H54 (cell line): ENCODE measurements at places on chromosomes 6 and 20.

GRCh38 chr20:5211803-5212714 is 85.3 kb downstream of the CDS2 start:
- DNase-seq, result no peak

GRCh38 chr6:139369068-139369467 is 5.4 kb downstream of the CITED2 start:
- no peak for DNase-seq

- no peak for DNase-seq
Measured at GRCh38 chr6:153729189-153729588, 309.9 kb upstream of the OPRM1 start.

DNA sequence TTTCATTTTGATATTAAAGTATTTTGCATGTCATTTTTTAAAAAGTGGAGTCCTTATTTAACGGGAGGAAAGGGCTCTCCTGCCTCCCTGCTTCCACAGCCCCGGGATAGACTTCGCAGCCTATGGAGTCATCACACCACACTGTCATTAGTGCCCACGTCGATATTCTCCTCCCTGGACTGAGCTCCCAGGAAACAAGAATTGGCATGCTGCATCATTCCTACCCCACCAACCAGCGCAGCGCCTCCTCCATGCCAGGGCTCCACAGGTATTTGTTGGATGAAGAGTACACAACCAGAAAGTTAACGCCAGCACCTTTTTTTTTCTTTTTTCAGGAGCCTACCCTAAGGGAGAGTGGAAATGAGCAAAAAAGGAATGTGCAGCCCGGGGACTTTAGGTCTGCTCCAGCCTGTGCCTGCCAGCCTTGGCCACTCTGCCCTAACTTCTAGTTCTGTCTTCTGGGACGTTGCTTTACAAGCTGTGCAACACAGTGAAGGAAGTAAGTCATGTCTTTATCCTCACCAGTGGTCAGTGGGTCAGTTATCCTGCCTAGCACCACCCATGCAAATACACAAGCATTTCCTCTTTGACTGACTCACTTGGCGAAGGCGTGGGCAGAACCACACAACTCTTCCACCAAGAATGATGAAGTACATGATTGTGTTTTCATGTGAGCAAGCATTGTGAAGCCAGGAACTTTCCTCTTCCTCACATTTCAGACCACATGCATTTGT is 180.7 kb upstream of the UST start:
- DNase-seq, result peak; percentile 52

DNA sequence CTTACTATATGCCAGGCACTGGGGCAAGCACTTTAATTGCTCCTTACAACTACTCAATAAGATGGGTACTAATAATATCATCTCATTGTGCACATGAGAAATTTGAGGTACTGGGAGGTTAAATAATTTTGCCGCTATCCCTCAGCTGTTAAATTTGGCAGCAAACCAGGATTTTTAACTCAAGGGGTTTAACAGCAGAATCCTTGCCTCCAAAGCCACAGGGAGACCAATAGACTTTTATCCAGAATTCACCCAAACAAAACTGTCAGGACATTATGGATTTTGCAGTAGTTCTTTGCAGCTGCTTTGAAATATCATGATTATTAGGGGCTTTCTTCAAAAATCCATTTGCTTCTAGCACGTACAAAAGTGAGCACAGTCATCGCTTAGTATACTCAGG is 136.2 kb downstream of the RPS12 start:
- DNase-seq, result no peak

- no peak for DNase-seq
Measured at GRCh38 chr6:7933794-7934193, 23.2 kb upstream of the TXNDC5 start.

- DNase-seq, result no peak
Measured at GRCh38 chr20:59207235-59207634, 43.6 kb downstream of the ZNF831 start.

- no peak for DNase-seq
Measured at GRCh38 chr6:32472781-32473375, 33.2 kb downstream of the HLA-DRA start.

DNA sequence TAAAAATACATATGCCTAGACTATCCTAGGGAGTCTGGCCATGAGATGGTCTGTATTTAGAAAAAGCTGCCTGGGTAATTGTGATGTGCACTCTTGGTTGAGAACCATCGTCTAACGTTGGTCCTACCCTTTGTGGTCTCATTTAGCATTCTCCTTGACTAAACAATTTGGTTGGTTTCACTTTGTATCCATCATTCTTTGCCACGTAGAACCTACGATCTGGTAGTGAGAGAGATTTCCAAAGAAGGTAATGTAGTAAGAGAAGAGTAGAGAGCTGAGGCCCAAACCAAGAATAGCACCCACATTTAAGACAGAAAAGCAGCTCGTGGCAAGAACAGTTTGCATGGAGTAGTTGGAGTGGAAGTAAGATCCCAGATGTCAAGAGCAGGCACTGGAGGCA is 219.8 kb downstream of the TMEM200A start:
- DNase-seq, result no peak

GRCh38 chr6:145063091-145063490 is 672.2 kb downstream of the EPM2A start:
- no peak for DNase-seq

- DNase-seq, result no peak
Measured at GRCh38 chr6:23202207-23202606, 632.8 kb downstream of the HDGFL1 start.

GRCh38 chr6:170095273-170095981 is 195.5 kb downstream of the DLL1 start:
- no peak for DNase-seq

- DNase-seq, result no peak
Measured at GRCh38 chr6:85662251-85662650, 19.6 kb upstream of the SYNCRIP start.

DNA sequence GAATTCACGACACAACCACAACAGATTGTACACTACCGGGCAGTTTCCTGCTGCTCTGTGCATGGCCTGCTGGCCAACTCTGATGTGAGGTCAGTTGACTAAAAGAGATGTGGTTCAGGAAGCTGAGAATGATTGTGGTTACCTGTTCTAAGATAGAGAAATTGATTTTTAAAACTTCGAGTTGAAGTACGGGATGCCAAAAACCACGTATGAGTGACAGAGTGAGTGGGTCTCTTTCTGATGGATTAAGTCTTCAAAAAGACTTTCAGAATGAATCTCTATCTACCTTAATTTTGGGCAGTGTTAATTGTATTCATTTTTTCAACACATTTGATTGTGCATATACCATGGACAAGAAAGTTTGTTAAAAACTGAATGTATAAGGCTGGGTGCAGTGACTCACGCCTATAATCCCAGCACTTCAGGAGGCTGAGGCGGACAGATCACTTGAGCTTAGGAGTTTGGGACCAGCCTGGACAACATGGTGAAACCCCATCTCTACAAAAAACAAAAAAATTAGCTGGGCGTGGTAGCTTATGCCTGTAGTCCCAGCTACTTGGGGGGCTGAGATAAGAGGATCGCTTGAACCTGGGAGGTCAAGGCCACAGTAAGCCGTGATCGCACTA is 121.2 kb downstream of the SGK1 start:
- DNase-seq, result no peak

DNA sequence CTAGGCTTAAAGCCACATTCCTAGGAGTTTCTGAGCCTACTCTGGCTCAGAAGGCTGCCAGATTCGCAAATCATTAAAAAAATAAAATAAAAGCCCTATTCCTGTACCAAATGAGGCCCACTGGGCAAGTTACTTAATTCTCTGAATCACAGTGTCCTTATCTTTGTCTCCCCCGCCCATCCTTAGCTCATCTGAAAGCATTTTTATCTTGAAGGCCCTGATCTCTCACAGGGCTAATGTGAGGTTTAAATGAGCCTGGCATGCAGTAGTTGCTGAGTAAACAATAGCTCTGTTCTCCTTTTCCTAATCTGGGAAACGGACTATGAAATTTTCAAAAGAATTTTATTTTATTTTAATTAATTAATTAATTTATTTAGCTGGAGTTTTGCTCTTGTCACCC is 2.1 kb upstream of the ZBTB12 start:
- no peak for DNase-seq

- DNase-seq, result no peak
Measured at GRCh38 chr20:62831854-62832211, 15.0 kb downstream of the COL9A3 start.

- DNase-seq, result peak; percentile 79
Measured at GRCh38 chr20:49982346-49983122, at the start of gene SNAI1. Gene SNAI1, plus strand, starts transcription at chr20:49982980. Its CDS starts 80 bp downstream, at chr20:49983060.

GRCh38 chr6:40743690-40744446 is 156.7 kb upstream of the LRFN2 start:
- no peak for DNase-seq

GRCh38 chr20:59007665-59008511 is 834 bp upstream of the CTSZ start:
- no peak for DNase-seq

- no peak for DNase-seq
Measured at GRCh38 chr6:166377721-166378120, 5.0 kb downstream of the MPC1 start.

- no peak for DNase-seq
Measured at GRCh38 chr6:39073471-39074355, 25.1 kb downstream of the GLP1R start.

DNA sequence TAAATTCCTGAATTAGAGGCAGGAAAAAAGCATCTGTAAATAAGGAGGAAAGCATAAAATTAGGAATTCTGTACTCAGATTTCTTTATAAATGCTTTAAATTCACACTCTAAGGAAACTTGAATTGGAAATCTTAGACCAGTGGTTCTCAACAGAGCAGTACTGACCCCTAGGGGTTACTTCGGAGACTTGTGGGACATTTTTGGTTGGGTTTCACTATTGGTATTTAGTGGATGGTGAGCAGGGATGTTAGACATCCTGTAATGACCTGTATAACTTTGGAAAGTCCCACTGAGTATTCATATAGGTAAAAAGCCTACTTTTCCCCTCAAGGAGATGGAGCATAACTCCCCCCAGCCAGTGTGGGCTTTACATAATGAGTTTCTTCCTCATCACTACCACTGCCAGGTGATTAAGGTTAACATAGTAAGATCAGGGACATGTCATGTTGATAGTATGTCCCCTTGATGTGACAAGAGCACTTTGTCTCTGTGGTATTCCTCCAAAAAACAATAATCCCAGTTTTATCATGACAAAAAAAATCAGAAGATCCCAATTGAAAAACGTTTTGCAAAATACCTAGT is 31.0 kb downstream of the GLO1 start:
- DNase-seq, result peak; percentile 15

DNA sequence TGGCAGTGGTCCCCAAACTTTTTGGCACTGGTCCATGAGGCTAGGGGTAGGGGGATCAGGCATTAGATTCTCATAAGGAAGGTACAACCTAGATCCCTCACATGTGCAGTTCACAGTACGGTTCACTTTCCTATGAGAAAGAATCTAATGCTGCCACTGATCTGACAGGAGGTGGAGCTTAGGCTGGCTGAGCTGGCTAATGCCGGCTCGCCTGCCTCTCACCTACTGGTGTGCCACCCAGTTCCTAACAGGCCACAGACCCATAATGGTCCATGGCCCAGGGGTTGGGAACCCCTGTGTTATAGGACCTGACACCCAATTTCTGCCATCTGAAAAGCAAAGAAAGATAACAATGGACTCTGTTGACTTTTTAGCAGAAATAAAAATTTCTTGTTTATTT is 199.6 kb downstream of the GMPR start:
- no peak for DNase-seq

DNA sequence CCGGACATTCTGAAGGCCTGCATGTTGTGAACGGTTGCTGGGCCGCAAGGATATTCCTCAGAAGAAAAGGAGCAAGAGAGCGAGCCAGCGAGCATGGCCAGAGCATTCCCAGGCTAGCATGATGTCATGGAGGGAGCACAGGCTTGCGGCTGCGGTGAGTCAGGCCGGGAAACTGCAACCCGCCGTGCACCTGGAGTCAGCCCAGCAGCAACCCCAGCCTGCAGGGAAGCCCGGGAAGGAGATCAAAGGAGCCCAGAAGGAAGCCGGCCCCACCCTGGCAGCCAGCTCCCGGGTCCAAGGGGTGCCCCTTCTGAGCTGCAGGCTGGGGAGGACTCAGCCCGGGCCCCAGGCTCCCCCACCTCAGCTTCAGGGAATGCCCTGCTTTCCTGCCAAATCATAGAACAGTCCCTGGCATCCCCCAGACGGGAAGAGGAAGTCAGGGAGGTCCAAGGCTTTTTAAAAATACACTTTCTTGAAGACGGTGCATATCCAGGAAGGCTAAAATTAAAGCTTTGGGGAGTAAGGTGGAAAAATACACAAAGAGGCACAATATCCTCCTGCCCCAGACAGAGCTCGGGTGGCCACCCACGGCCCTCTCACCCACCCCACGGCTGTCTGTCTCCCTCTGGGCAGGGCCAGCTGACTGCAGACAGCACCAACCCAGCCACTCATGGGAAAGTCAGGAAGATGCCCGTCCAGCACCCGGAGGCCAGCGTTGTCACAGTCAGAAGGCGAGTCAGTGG is 53.7 kb downstream of the BMP7 start:
- DNase-seq, result peak; percentile 97

DNA sequence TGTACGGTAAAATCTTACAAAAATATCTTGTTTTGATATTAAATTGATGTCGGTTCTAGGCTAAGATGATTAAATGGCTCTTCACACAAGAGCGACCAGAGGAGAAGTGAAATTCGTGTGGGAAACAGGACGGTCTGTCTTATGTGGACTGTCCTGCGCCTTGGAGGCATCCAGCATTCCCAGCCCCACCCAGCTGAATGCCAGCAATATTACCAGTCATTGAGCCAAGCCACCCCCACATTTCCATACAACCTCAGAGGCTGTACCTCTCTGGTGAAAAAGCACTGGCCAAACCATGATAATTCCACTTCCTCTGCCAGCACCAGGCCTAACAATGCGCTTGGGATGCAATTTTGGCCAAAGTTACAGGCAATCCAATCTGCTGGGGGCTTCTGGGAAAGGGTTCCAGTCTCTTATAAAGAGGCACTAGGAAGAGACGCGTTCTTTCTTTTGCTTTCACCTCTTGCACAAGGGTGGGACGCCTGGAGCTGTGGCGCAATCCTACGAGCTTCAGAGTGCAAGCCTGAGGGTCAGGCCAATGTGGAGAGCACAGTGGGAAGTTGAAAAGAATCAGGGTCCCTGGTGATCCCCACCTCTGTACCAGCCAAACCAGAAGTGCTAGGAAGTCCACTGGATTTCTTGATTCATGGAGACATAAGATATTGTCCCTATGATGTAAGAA is 213.1 kb downstream of the PREX1 start:
- no peak for DNase-seq

GRCh38 chr6:83430611-83431544 is at the start of gene ME1:
Gene ME1, minus strand, starts transcription at chr6:83431051. Its CDS starts 97 bp downstream, at chr6:83430954.
- peak; percentile 89 for DNase-seq

- no peak for DNase-seq
Measured at GRCh38 chr6:89050697-89051096, 29.9 kb upstream of the PNRC1 start.

DNA sequence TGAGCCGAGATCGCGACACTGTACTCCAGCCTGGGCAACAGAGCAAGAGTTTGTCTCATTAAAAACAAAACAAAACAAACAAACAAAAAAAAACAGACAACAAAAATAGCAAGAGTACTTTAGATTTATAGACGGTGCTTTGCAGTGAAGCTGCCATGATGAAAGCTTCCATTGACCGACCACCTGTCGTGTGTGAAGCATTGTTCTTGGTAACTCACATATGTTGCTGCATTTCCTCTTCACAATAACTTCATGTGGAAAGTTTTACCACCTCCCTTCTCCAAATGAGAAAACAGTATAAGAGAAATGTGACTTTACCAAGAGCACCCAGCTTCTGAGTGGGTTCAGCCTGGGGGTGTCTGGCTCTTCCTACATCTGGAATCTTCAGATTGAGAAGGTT is 56.4 kb upstream of the PTGIS start:
- no peak for DNase-seq
